Endothelial cell of umbilical vein (primary cell): ENCODE measurements at places on chromosomes 7 and 10. TPM values are rescaled to one million over a fixed set of nuclear protein-coding genes. Genes with fewer than 3 reads are reported as not detected.

The ACSM6 gene
- not detected in 2 replicates for total RNA-seq

The GNA12 gene
- 56.0 and 63.0 TPM in 2 replicates for total RNA-seq

The HECW1 gene
- not detected in 2 replicates for total RNA-seq

The SMO gene
- total RNA-seq: 13.0 and 13.2 TPM in 2 replicates

The JCAD gene
- total RNA-seq: 76.3 and 79.7 TPM in 2 replicates

The ASZ1 gene
- total RNA-seq: not detected in 2 replicates

The MARCHF5 gene
- 48.0 and 55.7 TPM in 2 replicates for total RNA-seq

The CTAGE6 gene
- total RNA-seq: 0.40 TPM in 1 of 2 replicates, not detected in the other

The PCLO gene
- total RNA-seq: 0.65 and 0.75 TPM in 2 replicates

The DYNC1I1 gene
- 3.3 and 3.6 TPM in 2 replicates for total RNA-seq

The EPO gene
- not detected in 2 replicates for total RNA-seq

The VGF gene
- total RNA-seq: not detected in 2 replicates

The CNPY1 gene
- not detected in 2 replicates for total RNA-seq

The SLC16A9 gene
- total RNA-seq: not detected in 2 replicates

The PNLIPRP3 gene
- total RNA-seq: not detected in 2 replicates

The TRPV5 gene
- not detected in 2 replicates for total RNA-seq

The DPY19L1 gene
- total RNA-seq: 53.1 and 60.7 TPM in 2 replicates

The CELF2 gene
- total RNA-seq: 35.5 and 42.6 TPM in 2 replicates

The SFRP4 gene
- total RNA-seq: not detected in 2 replicates

The RTKN2 gene
- 4.8 and 5.5 TPM in 2 replicates for total RNA-seq

The ANKRD1 gene
- 591 and 664 TPM in 2 replicates for total RNA-seq

The COBL gene
- total RNA-seq: 0.07 and 0.11 TPM in 2 replicates

The ZCWPW1 gene
- total RNA-seq: 0.31 and 0.48 TPM in 2 replicates

The CCL24 gene
- not detected in 2 replicates for total RNA-seq

The SPDYE11 gene
- total RNA-seq: not detected in 2 replicates

The LCOR gene
- 32.9 and 39.0 TPM in 2 replicates for total RNA-seq
